Upper lobe of left lung (tissue), 6 donors: ENCODE measurements at places on chromosomes 1 and 21. TPM values are rescaled to one million over a fixed set of nuclear protein-coding genes. Genes with fewer than 3 reads are reported as not detected.

GRCh38 chr1:235775246-235775860 is 91.4 kb downstream of the LYST start:
- no peak for DNase-seq
- H3K4me1 ChIP-seq, result no peaks in the 10 kb centered on the region
- no peaks in the 10 kb centered on the region for H3K36me3 ChIP-seq
- no peak overlapping the region for H3K27ac ChIP-seq

DNA sequence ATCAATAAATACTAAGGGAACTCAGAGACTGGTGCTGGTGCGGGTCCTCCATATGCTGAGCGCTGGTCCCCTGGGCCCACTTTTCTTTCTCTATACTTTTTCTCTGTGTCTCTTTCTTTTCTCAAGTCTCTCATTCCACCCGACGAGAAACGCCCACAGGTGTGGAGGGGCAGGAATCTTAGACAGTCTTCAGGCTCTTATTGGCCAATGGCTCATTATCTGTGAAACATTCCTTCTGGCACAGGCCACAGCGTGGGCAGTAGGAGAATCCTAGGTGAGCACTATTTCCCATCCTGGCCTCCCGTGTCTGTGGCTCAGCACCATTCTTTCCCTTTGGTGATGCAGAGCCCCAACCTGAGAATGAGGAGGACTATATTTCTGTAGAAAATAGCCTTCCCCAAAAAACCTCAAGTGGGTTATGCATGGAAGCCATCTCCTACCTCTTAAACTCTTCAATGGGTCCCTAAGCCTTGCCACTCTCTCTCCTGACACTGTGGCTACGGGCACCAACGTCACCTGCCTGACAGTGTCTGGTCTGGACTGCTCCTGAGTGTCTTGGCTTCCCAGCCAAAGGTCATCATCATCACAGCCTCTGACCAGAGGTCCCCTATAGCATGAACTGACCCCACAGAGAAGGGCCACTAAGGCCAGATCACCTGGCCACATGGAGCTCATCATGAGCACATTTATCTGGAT is 6.2 kb upstream of the SLAMF1 start:
- no peak overlapping the region for H3K27ac ChIP-seq
- H3K4me1 ChIP-seq, result peaks cover 11% of the 10 kb centered on the region
- H3K36me3 ChIP-seq, result no peaks in the 10 kb centered on the region
- no peak overlapping the region for H3K4me3 ChIP-seq

GRCh38 chr1:226903819-226904716 is 33.7 kb downstream of the PSEN2 start:
- H3K4me3 ChIP-seq, result no peak overlapping the region
- H3K27ac ChIP-seq, result no peak overlapping the region
- H3K36me3 ChIP-seq, result peaks cover 39% of the 10 kb centered on the region
- DNase-seq, result no peak

DNA sequence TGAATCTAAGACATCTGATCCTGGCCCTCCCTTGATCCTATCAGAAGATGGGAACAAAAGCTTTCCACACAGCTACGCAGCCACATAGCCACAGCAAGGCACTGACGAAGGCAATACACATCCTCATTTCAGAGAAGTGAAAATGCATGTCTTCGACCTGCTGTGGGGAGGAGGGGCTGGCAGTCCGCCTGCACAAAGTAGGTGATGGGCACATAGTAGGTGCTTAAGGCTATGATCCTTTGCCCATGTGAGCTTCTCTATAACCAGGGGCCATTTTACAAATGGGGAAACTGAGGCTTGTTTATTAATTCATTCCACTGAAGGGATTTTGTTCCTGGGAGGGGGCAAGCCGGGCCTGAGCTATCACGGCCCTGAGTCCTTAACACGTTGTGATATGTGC is 94.2 kb downstream of the PAX7 start:
- no peaks in the 10 kb centered on the region for H3K4me1 ChIP-seq
- no peak overlapping the region for H3K27ac ChIP-seq
- H3K36me3 ChIP-seq, result no peaks in the 10 kb centered on the region
- no peak overlapping the region for H3K4me3 ChIP-seq

DNA sequence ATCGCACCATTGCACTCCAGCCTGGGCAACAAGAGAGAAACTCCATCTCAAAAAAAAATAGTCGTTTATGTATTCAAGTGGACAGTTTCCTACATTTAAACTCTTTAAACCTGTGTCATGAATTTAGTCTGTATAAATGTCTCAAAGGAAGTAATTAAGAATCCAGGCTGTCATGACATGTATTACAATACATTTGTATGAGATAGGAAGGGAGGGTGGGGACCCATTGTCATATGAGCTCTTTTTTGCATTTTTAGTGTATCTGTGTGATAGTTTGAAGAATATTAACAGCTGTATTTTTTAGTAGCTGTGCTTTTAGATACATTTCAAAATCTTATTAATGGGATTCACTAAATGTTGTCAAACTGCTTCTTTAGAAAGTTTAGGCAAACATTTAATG is 20.0 kb downstream of the DONSON start:
- no peak overlapping the region for H3K27ac ChIP-seq
- H3K36me3 ChIP-seq, result peaks cover 86% of the 10 kb centered on the region
- peaks cover 6% of the 10 kb centered on the region for H3K4me1 ChIP-seq
- no peaks in the 10 kb centered on the region for H3K27me3 ChIP-seq
- no peak for DNase-seq

Gene NHLH1
- not detected for total RNA-seq

- no peaks in the 10 kb centered on the region for H3K4me1 ChIP-seq
- H3K27ac ChIP-seq, result no peak overlapping the region
- DNase-seq, result no peak
- H3K27me3 ChIP-seq, result no peaks in the 10 kb centered on the region
Observed at GRCh38 chr21:23402929-23403520, 2204.3 kb downstream of the MRPL39 start.

DNA sequence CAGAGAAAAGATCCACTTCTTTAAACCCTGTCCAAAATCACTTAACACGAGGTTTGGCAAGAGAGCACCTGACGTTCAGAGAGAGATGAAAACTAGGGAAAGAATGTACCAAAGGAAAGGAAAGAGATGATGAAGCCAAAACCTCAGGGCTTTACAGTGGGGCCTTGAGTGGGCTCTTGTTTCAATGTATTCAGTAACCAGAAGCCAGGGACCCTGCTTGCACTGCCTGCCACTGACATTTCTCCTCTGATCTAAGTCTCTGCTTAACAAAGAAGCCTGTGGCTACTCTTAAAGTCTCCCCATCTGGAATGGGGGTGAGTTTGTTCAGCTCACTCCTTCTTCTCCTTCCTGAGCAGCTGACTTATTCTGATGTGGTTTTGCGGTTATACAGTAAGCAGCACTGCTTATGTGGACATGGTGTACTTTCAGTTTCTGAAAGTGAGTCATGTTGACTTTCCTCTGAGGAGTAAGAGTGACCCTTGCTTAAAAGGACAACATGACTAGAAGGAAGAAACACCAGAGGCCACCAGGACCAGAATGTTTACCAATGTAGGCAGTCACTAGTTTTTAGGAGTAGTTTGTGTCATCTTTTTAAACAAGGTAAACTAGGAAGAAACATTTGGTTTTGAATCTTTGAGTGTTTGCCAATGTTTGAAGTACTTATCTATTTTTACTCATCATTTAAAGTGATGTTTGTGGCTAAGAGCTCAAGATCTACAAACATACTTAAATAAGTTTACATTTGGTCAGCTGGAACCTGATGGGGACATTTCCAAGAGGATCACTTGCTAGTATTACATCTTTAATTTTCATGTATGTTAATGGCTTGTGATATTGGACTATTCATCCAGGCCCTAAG is 87.4 kb downstream of the FASLG start:
- no peak for DNase-seq
- H3K36me3 ChIP-seq, result no peaks in the 10 kb centered on the region
- H3K4me3 ChIP-seq, result no peak overlapping the region
- peak overlapping the region; percentile 64 for H3K27ac ChIP-seq

GRCh38 chr1:226436855-226437491 is 29.1 kb upstream of the PARP1 start:
- H3K27me3 ChIP-seq, result no peaks in the 10 kb centered on the region
- no peak overlapping the region for H3K4me3 ChIP-seq
- no peaks in the 10 kb centered on the region for H3K36me3 ChIP-seq
- no peaks in the 10 kb centered on the region for H3K4me1 ChIP-seq
- no peak for DNase-seq
- H3K27ac ChIP-seq, result no peak overlapping the region

GRCh38 chr1:181711820-181712219 is 228.5 kb downstream of the CACNA1E start:
- H3K4me1 ChIP-seq, result no peaks in the 10 kb centered on the region
- H3K27ac ChIP-seq, result no peak overlapping the region
- H3K27me3 ChIP-seq, result no peaks in the 10 kb centered on the region
- no peak overlapping the region for H3K4me3 ChIP-seq
- no peaks in the 10 kb centered on the region for H3K36me3 ChIP-seq
- DNase-seq, result no peak

- H3K27ac ChIP-seq, result no peak overlapping the region
- DNase-seq, result no peak
- no peak overlapping the region for H3K4me3 ChIP-seq
- peaks cover 9% of the 10 kb centered on the region for H3K4me1 ChIP-seq
Observed at GRCh38 chr1:19229229-19229628, 19.2 kb upstream of the UBR4 start.

Gene TCEANC2
- 4.7 TPM for total RNA-seq

Gene PLPPR4
- 2.6 TPM for total RNA-seq
